ENCODE measurements at places on chromosomes 3 and 15.
A peak's percentile ranks its signal among the peaks of the same experiment; 100 is the strongest.

- H3K4me3 ChIP-seq = no peak overlapping the region
- DNase-seq = no peak
- H3K4me1 ChIP-seq = peaks cover 5% of the 10 kb centered on the region
These were observed 30.2 kb upstream of the SLCO2A1 start for GRCh38 chr3:134059671-134060560.

DNA sequence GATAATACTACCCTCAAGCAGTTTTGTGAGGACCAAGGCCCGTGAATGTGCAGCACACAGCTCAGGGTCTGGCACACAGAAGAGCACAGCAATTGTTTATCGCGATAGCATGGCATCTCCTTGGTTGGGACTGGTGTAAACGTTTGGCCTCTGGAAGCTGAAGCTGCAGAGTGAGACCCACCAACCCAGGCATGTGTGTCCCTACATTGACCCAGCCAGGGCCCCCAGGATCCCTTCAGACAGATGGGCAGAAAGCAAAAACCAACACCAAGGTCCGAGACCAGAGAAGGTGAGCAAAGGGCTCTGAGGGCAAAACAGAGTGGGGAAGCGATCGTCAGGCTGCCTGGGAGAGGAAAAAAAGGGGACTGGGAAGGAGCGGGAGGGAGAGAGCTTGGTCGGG lies 12.6 kb upstream of the PSTPIP1 start:
- no peak for DNase-seq
- no peak overlapping the region for H3K4me3 ChIP-seq
- no peaks in the 10 kb centered on the region for H3K4me1 ChIP-seq
- H3K27me3 ChIP-seq = no peaks in the 10 kb centered on the region

DNA sequence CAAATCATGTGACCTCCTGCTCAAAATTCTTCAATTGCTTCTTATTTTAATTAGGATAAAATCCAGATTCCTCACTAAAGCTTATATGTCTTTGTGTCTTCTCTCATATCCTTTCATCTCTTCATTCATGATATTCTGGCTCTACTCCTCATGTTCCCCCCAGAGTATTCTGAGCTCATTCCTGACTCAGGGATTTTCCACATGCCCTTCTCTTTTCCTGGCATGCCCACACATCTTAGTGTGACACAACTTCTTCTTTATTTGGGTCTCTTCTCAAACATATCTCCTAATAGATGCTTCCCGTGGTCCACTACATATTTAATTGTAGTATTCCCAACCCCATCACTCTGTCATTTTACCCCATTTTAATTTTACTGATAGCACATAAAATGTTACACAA lies 15.2 kb upstream of the MBNL1 start:
- no peak overlapping the region for H3K4me3 ChIP-seq
- H3K4me1 ChIP-seq = peaks cover 5% of the 10 kb centered on the region
- no peak overlapping the region for H3K27ac ChIP-seq
- DNase-seq = no peak

GRCh38 chr3:190016966-190017365 lies 103.7 kb downstream of the P3H2 start:
- H3K27ac ChIP-seq = no peak overlapping the region
- no peaks in the 10 kb centered on the region for H3K27me3 ChIP-seq
- no peak for DNase-seq
- no peaks in the 10 kb centered on the region for H3K4me1 ChIP-seq

DNA sequence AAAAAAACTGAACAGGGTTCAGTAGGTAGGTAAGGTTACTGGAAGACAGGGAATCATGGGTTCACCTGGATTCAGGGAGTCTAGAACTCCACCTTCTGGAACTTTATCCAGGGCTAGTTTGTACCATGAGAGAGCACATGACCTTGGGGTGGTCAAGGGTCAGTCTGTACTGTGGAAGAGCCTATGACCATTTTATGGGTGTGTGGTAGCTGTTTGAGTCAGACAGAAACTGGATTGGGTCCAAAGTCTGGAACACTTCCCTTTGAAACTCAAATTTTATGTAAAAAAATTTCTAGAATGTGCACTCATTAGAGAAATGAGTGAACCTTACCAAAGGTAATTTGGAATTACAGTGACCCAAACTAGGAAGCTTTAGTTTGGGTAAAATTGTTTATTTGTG lies 486.0 kb upstream of the AGTR1 start:
- no peak overlapping the region for H3K4me3 ChIP-seq
- H3K27me3 ChIP-seq = no peaks in the 10 kb centered on the region
- H3K36me3 ChIP-seq = no peaks in the 10 kb centered on the region
- no peak for DNase-seq

DNA sequence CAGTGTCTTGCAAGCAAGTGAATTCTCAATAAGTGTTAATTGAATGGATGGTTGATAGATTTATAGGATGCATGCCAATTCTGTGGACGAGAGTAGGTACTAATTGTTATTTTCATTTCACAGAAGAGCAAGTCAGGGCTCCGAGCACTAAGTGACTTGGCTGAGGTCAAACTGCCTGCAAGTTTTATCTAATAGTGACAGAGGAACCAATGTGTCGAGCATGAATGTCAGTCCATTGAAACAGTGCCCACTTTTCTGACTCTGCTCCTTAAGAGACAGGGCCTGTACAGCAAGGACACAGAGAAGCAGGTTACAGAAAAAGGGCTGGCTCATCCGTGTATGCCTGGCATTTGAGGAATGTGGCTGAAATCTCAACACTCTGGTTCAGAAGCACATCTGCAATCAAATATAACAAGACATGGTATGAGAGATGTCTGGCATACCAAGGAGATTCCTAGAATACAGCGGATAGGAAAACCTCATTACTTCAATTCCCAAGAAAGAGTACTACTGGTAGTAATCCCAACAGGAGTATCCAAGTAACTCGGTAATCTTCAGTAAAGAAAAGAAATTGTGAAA lies 6.0 kb upstream of the B3GNT5 start:
- no peak overlapping the region for H3K27ac ChIP-seq
- no peaks in the 10 kb centered on the region for H3K27me3 ChIP-seq
- H3K4me1 ChIP-seq = no peaks in the 10 kb centered on the region
- H3K36me3 ChIP-seq = no peaks in the 10 kb centered on the region

- H3K4me1 ChIP-seq = peaks cover 8% of the 10 kb centered on the region
- no peak overlapping the region for H3K27ac ChIP-seq
- H3K4me3 ChIP-seq = peak overlapping the region; percentile 83
These were observed 1.4 kb downstream of the HTD2 start for GRCh38 chr3:58307639-58308215.

GRCh38 chr3:12758025-12758781 lies 856 bp downstream of the TMEM40 start:
- DNase-seq = no peak
- no peak overlapping the region for H3K4me3 ChIP-seq
- no peaks in the 10 kb centered on the region for H3K27me3 ChIP-seq
- no peak overlapping the region for H3K27ac ChIP-seq
- H3K36me3 ChIP-seq = no peaks in the 10 kb centered on the region
- no peaks in the 10 kb centered on the region for H3K4me1 ChIP-seq

- H3K4me3 ChIP-seq = no peak overlapping the region
- H3K27me3 ChIP-seq = no peaks in the 10 kb centered on the region
- H3K36me3 ChIP-seq = no peaks in the 10 kb centered on the region
- no peak overlapping the region for H3K27ac ChIP-seq
These were observed 8.9 kb upstream of the ROPN1B start for GRCh38 chr3:125960066-125960424.

GRCh38 chr3:59759298-59760031 lies 709.6 kb upstream of the CFAP20DC start:
- no peaks in the 10 kb centered on the region for H3K27me3 ChIP-seq
- no peaks in the 10 kb centered on the region for H3K36me3 ChIP-seq
- DNase-seq = no peak
- no peak overlapping the region for H3K27ac ChIP-seq
- no peak overlapping the region for H3K4me3 ChIP-seq

DNA sequence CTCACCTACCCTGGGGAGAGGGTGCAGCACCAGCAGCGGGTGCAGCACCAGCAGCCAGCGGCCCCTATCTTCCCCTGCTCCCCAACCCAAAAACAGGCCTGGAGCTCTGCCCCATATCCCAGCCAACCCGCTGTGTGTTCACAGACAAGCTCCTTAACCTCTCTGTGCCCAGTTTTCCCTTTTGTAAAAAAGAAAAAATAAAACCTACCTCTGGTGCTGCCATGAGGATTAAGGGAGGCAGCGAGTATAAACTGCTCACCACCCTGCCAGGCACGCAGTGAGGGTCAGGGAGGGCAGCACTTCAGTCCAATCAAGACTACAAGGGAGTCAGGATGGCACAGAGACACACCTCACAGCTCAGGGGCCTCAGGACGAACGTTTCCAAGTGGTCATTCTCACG lies 163.3 kb downstream of the NUP210 start:
- no peaks in the 10 kb centered on the region for H3K36me3 ChIP-seq
- H3K27ac ChIP-seq = no peak overlapping the region
- no peak overlapping the region for H3K4me3 ChIP-seq
- DNase-seq = no peak
- H3K4me1 ChIP-seq = no peaks in the 10 kb centered on the region
- H3K27me3 ChIP-seq = no peaks in the 10 kb centered on the region

DNA sequence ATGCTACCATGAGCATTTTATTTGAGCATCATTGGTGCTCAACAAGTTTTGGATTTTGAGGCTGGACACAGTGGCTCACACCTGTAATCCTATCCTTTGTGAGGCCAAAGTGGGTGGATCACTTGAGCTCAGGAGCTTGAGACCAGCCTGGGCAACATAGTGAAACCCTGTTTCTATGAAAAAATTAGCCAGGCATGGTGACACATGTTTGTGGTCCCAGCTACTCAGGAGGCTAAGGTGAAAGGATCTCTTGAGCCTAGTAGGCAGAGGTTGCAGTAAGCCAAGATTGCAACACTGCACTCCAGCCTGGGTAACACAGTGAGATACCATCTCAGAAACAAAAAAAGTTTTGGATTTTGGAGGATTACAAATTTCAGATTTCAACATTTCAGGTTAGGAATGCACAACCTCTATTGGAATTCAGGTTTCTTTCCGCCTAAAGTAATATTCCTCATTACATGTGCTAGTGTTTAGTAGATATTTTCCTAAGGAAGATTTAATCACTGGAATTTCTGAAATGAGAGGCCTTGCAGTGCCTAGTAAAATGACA lies 27.6 kb downstream of the CNOT10 start:
- H3K4me3 ChIP-seq = no peak overlapping the region
- H3K27me3 ChIP-seq = no peaks in the 10 kb centered on the region
- DNase-seq = no peak
- H3K4me1 ChIP-seq = no peaks in the 10 kb centered on the region
- no peak overlapping the region for H3K27ac ChIP-seq
